T-helper 2 cell (primary cell): ENCODE measurements at places on chromosomes 1 and 21.

DNA sequence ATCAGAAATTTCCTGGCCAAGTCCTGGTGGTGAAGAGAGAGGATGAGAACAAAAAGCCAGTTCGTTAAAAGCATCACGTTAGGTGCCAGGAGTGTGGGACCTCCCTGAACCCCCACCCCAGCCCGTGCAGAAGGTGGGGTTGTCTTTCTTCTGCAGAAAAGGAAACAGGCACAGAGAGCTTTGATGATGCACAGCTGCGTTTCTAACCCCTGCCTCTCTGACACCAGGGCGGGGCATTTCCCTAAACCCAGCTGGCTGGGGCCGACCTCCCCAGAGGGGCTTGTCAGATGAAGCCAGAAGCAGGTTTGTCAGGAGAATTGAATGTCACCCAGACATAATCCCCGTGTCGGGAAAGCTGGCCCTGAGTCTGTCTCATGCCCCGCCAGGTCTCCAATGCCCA, 189.3 kb upstream of the EDN2 start:
- DNase-seq = peak; percentile 78

DNA sequence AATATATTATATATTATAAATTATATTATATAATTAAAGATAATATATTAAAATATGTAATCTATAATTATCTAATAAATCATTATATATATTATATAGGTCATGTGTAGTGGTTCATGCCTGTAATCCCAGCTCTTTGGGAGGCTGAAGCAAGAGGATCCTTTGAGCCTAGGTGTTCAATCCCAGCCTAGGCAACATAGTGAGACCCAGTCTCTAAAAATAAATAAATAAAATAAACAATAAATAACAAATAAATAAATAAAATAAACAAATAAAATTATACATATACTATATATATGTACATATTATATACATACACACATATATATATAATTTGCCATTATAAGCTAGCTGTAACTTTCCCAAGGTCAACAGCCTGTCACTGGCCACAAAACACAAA, 277.7 kb downstream of the SETD4 start:
- DNase-seq = no peak

DNA sequence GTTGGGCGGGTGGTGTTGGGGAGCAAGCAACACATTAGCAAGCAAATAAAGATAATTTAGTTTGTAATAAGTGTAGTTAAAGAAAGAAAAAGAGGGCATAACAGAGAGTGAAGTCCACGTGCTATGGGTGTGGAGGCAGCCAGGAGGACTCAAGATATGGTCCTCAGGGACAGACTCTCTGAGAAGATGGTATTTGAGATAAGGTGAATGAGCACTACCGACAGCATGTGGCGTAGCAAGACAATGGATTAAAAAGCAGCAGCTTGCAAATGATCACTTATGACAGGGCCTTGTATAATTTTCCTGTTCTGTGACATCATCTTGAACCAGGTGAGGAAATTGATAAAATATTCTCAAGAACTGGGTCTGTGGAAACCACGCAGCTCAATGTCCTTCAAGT, 487.8 kb downstream of the PCP4 start:
- DNase-seq = no peak

DNA sequence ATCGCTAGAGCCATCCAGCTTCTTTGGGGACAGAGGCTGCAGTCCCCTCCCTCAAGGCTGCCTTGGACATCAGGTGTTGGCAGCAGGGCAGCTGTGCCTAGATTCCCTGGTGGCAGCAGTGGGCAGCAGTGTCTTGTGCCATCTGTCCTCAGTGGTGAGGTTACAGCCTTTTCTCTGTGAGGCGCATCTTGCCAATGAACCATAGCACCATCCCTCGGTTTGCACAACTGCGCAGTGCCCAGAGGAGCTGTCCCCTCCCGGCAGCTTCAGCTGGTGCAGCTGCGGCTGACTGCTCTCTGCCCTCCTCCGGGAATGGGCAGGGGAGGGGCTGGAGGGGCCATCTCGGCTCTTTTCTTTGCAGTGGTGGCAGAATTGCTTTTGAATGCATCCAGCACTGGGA, 59.0 kb upstream of the C8B start:
- no peak for DNase-seq

DNA sequence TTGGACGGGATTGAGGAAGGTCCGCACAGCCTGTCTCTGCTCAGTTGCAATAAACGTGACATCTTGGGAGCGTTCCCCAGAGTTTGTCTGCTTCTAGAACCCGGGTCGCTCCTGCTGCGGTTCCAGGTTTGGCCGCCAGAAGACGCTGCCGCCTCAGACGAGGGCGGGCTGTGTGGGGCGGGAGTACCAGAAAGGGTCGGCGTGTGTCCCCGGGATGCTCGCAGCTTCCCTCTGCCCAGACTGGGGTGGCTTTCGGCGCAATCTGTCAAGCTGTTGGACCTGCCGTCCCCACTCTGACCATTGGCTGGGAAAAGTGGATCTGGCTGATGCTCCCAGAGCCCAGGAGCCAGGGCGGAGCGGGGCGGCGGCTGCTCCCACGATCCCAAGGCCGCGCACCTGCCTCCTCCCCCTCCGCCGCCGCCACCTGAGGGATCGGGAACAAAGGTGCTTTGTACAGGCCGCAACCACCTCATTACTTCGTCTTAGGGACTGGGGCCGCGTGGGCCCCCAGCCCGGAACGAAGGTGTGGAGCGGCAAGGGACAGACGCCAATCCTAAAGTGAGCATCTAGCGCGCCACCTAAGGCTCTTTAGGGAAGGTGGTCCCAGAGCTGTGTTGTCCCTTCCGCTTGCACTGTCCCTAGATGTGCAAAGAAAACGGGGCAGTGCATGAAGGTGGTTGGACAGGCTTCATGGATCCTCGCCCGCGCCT, 683 bp upstream of the EFNA4 start:
- peak; percentile 77 for DNase-seq

DNA sequence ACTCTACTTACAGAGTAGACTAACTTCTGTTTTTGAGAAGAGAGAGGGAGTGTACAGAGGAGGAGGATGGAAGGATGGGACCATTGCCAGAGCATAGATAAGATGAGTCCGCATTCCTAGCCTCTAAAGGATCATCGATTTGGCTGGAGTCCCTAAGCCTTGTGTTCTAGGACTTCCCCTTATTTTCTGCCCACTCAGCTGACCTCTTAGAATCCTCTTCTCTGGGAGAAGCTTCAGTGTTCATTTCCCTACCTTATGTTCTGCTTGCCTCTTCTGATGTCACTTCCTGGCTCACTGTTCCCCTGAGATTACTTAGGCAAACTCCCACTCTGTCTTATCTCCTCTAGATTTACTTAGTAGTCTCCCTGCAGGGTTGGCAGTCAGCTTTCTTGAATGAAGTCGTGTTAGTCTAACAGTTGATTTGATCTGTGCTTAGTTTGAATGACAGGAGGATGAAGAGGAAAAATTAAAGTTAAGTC, 156.7 kb downstream of the SYT2 start:
- no peak for DNase-seq
